ENCODE measurements at places on chromosomes 13 and 19.

DNA sequence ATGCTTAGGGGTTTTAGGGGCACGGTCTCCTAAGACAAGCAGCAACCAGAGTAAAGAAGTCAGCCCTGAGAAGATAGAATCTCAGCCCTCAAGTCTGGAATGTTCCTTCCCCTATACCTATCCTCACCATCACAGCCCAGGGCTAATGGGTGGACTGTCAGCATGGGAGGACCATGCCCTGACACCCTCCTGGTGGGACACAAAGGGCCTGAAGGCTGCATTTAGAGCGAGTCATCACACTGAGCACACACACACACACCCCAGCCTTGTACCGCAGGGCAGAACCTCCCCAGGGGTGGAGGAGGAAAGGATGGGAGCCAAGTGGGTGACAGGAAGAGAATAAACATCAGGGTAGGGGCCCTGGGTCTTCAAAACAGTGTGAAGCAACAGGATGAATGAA lies 174.8 kb upstream of the SERP2 start:
- DNase-seq = no peak

DNA sequence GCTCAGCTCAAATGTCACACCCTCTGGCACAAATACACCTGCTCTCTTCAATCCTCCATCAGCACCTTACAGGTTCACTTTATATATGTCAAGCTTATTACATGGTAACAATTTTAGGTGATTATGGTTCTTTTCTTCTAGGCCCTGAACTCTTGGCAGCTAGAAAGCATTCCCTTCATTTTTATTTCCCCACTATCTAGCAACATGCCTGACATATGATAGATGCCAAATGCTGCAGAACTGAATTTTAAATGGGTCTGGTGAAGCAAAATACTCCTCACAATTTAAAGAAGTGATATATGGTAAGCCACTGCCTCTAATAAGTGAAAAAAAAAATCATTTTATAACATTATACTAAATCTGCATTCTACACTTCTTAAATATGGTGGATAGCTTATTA lies 95.2 kb downstream of the USP12 start:
- DNase-seq = no peak

GRCh38 chr19:4012092-4012974 lies 4.8 kb downstream of the PIAS4 start:
- no peak for DNase-seq

DNA sequence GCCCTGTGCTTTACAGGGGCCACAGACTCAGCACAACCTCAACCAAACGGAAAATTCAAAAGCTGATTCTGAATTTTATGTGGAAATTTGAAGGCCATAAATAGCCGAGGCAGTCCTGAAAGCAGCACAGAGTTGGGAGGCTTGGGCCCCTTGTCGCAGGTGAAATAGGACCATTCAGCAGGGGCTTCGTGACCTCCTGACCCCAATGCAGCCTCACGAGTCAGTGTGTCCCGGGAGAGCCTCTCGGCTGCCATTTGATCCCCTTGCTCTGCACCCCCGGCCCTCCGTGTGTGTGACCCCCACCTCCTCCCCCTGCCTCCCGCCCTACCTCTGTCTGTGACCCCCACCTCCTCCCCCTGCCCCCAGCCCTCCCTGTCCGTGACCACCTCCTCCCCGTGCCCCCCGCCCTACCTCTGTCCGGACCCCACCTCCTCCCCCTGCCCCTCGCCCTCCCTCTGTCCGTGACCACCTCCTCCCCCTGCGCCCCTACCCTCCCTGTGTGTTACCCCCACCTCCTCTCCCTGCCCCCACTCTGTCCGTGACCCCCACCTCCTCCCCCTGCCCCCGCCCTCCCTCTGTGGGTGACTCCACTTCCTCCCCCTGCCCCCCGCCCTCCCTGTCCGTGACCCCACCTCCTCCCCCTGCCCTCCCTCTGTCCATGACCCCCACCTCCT lies 41.7 kb upstream of the TFDP1 start:
- no peak for DNase-seq

- no peak for DNase-seq
These were observed 24.3 kb downstream of the TMTC4 start for GRCh38 chr13:100650326-100650725.

DNA sequence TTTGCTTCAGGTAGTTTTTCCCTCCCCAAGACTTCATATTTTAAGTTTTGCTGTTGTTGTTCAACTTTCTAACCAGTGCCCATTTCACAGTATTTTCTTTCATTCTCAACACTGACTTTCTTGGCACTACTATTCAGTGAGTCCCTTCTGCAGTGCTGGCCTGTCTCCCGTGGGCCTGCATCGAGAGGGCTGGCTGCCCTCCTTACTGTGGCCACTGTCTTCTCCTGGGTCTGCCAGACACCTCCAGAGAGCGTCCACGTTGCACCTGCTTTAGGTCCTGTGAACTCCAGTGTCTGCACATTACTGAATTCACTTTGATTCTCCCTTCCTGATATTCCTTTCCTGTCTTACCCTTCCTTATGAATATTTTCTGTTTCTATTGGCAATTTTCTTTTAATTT lies 27.3 kb downstream of the COL4A1 start:
- DNase-seq = no peak

Measured in stimulated activated CD8-positive, alpha-beta memory T cell treated with anti-CD3 and anti-CD28 coated beads, Interleukin-4, amount 100 ng/mL, for 4 hours (primary cell).